Mesothelial cell of epicardium (in vitro differentiated cells): ENCODE measurements at places on chromosomes 4 and X. TPM values are rescaled to one million over a fixed set of nuclear protein-coding genes. Genes with fewer than 3 reads are reported as not detected.
A peak's percentile ranks its signal among the peaks of the same experiment; 100 is the strongest.

GRCh38 chr4:110075083-110075738 is 123.2 kb downstream of the ELOVL6 start:
- no peak overlapping the region for H3K4me3 ChIP-seq
- no peaks in the 10 kb centered on the region for H3K27me3 ChIP-seq
- H3K4me1 ChIP-seq = peaks cover 11% of the 10 kb centered on the region
- no peak overlapping the region for H3K27ac ChIP-seq
- no peak for DNase-seq

- H3K27me3 ChIP-seq = peaks cover 82% of the 10 kb centered on the region
- H3K4me1 ChIP-seq = peaks cover 12% of the 10 kb centered on the region
- no peaks in the 10 kb centered on the region for H3K36me3 ChIP-seq
- no peak overlapping the region for H3K4me3 ChIP-seq
These were observed 434 bp upstream of the TMEM255A start for GRCh38 chrX:120311727-120312063.

- no peaks in the 10 kb centered on the region for H3K27me3 ChIP-seq
- no peak overlapping the region for H3K4me3 ChIP-seq
- no peak for DNase-seq
These were observed 11.3 kb downstream of the LAMP2 start for GRCh38 chrX:120457766-120458180.

GRCh38 chrX:136154998-136155397 is 7.7 kb downstream of the FHL1 start:
- no peak overlapping the region for H3K4me3 ChIP-seq
- no peaks in the 10 kb centered on the region for H3K4me1 ChIP-seq
- H3K27ac ChIP-seq = no peak overlapping the region
- DNase-seq = no peak
- H3K36me3 ChIP-seq = no peaks in the 10 kb centered on the region

DNA sequence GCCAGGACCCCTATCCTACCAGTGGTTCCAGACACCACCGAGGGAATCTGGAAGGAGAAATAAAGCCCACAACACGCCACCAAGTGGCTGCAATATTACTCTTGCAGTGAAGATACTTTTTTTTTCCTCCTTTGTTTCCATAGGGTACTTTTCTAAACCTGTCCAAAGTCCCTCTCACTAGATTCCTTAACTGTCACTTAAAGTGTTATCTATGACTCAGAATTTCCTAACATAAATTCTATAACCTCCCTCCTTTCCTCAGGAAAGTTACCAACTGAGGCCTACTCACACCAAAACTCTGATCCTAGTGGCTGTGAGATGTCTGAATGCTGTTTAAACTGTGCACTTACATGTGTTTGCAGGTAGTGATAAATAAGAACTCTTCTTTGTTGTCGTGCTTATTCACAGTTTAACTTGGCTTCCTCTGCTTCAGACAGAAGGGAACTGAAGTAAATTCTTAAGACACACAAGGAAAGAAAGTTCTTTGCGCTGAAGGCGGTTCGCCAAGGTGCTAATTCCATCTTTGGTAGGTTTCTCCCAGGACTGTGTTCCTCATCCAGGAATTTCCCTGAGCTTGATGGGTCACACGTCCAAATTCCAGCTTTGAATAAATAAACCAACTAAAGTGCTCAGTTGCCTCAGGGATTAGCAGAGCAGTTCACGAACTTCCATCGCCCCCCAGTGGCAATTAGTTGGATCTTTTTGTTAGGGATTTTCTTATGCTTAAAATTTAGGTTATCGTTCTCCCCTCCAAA is 10.7 kb upstream of the HCCS start:
- DNase-seq = no peak
- no peaks in the 10 kb centered on the region for H3K27me3 ChIP-seq
- H3K4me1 ChIP-seq = peaks cover 7% of the 10 kb centered on the region
- H3K4me3 ChIP-seq = no peak overlapping the region

The HTN3 gene
- total RNA-seq = not detected in 3 replicates

DNA sequence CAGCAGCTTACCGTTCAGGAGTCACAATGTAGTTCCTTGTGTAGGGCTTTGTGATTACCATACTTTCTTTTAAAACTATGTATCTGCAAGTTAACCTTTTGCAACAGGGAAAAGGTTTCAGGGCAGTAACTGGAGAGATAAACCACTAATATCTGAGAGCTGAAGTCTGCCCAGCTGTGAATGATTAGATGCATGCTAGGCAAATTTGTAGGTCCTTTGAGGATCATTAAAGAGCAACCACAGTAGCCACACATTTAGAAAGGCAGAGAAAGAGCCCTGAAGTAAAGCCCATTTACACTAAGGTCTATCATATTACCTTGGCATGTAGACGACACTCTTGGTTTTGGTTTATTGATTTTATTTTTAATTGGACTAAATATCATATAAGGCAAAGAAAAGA is 60.0 kb downstream of the ATP8A1 start:
- no peak overlapping the region for H3K4me3 ChIP-seq
- H3K27ac ChIP-seq = no peak overlapping the region
- H3K36me3 ChIP-seq = no peaks in the 10 kb centered on the region
- DNase-seq = no peak
- H3K27me3 ChIP-seq = peaks cover 2% of the 10 kb centered on the region

The DCAF4L1 gene
- total RNA-seq = 0.09 to 0.11 TPM in 2 of 3 replicates, not detected in the other

- peaks cover 5% of the 10 kb centered on the region for H3K27me3 ChIP-seq
- H3K36me3 ChIP-seq = no peaks in the 10 kb centered on the region
- no peak overlapping the region for H3K27ac ChIP-seq
- H3K4me1 ChIP-seq = peaks cover 5% of the 10 kb centered on the region
These were observed 47.5 kb downstream of the MAGEA1 start for GRCh38 chrX:153226344-153227185.

The TMEM150C gene
- 3.5 to 4.3 TPM (median 4.0 TPM) in 3 replicates for total RNA-seq

The MAGEA2B gene
- total RNA-seq = not detected in 3 replicates

- H3K27ac ChIP-seq = no peak overlapping the region
- peaks cover 26% of the 10 kb centered on the region for H3K36me3 ChIP-seq
- H3K4me1 ChIP-seq = peaks cover 16% of the 10 kb centered on the region
- no peak for DNase-seq
- no peaks in the 10 kb centered on the region for H3K27me3 ChIP-seq
- no peak overlapping the region for H3K4me3 ChIP-seq
These were observed 62.2 kb downstream of the N4BP2 start for GRCh38 chr4:40118861-40119260.

The EPHA5 gene
- 0.75 to 1.0 TPM (median 0.94 TPM) in 3 replicates for total RNA-seq

DNA sequence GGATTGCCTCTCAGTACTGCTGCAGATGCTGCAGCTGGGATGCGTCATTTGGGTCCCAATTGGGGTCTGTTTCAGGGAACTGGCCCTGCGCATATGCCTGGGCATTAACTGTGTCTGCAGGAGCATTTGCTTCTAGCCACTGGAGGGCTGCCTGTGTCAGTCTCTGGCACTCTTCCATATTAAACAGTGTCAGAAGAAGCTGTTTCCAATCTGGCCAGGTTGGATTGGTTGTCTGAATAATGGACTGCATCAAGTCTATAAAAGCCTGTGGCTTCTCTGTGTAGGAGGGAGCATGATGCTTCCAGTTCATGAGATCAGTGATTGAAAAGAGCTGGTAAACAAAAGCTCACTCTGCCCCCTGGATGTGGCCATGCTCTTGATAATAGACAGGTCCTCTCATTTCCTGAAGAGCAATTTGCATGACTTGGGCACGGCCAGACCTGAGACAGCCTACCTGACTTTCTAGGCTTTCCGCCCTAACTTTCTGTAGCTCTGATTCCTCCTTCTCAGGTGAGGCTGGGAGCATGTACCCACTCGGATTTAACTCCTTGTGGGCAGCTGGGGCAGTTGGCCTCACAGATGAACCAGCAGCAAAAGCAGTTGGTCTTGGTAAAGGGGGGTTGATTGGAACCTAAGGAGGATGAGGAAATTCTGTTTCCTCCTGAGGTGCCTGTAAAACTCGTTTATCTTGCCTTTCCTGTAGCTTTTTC is 29.2 kb downstream of the SULT1E1 start:
- H3K36me3 ChIP-seq = no peaks in the 10 kb centered on the region
- no peaks in the 10 kb centered on the region for H3K27me3 ChIP-seq
- no peak for DNase-seq
- peak overlapping the region; percentile 8 for H3K4me3 ChIP-seq
